Stimulated activated naive CD8-positive, alpha-beta T cell treated with anti-CD3 and anti-CD28 coated beads, Interleukin-15, amount 100 ng/mL, for 72 hours (primary cell): ENCODE measurements at places on chromosomes 3 and 15.
A peak's percentile ranks its signal among the peaks of the same experiment; 100 is the strongest.

GRCh38 chr3:77040216-77040615 lies 317 bp downstream of the ROBO2 start:
- DNase-seq, result no peak

DNA sequence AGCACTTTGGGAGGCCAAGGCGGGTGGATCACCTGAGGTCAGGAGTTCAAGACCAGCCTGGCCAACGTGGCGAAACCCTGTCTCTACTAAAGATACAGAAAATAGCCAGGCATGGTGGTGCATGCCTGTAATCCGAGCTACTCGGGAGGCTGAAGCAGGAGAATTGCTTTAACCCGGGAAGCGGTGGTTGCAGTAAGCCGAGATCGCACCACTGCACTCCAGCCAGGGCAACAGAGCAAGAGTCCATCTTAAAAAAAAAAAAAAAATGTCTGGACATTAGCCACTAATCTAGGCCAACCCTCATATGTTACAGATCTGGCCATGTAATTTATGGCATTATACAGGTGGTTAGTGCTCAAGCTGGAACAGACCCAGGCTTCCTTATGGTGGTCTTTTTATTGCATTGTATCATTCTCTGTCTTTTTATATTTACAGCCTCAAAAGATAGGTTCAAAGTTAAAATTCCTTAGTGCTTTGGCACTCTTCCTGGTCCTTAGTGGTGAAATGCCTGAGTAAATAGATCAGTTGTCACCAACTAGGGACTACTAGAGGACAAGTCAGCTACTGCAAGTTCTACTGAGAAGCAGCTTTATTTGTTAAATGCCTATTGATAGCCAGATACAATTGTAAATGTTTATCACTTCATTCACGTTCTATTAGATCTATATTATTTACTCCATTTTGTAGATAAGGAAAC lies 16.0 kb downstream of the STARD9 start:
- DNase-seq, result no peak

DNA sequence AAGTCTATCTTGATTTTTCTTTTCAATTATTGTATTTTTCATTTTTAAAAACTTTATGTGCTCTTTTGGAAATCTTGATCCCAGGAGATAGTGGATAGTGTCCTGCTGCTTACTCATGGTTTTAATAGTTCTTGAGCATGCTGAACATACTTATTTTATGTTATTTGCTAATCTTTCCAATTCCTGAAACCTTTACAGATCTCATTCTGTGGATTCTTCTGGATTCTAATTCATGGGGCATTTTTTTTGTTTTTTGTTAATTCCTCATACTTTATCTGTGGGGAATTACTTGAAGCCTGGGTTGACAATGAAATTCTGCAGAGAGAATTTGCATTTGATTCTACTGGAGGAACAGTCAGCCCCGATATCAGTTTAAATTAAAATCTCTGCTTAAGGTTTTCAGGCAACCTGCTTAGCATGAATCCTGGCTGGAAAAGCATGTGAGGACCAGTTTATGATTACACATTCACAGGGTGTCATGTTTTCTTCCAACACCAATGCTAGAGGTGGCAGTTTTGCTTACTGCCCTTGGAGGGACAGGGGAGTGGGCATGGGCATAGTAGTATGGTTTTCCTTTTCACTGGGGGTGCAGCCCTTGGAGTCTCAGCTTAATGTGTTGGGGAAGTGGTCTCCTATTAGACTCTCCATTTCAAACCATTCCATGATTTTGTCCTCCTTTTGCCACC lies 46.0 kb downstream of the MLH1 start:
- DNase-seq, result no peak

- DNase-seq, result no peak
Observed at GRCh38 chr15:90049666-90050604, 48.8 kb downstream of the ZNF710 start.

GRCh38 chr15:98746375-98747155 lies 98.2 kb downstream of the IGF1R start:
- DNase-seq, result no peak

- DNase-seq, result no peak
Observed at GRCh38 chr3:121362035-121362734, 183.6 kb downstream of the POLQ start.

DNA sequence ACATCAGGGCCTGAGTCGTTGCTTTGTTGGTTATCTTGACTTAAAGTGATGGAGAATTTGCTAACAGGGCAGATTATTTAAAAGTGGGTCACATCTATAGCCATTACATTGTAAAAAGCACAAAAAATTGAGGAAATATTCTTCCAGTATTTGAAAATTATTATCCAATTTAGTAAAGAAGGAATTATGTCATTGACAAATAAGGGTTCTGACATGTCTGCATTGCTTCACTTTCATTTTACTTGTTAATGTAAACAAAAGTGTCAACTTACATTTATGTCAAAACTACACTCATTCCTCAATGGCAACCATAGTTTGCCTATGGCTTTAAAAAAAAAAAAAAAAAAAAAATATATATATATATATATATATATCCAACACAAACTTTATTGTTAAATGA lies 3.4 kb upstream of the PARP14 start:
- DNase-seq, result no peak

DNA sequence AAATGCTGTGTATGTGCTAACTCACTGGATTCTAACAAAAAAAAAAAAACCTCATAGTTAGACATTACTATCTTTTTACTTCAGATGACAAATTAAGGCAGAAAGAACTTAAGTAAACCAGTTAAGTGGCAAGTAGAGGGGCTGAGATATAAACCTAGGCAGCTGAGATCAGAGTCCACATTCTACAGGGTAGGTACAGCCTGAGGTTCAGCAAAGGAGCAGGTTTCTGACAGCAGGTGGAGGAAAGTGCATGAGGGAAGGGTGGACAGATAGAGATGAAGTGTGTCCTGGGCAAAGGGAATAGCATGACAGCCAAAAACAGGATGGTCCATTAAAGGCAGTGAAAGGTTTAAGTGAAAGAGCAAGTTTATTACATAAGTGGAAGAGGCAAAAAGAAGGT lies 329.2 kb downstream of the ULK4 start:
- no peak for DNase-seq

DNA sequence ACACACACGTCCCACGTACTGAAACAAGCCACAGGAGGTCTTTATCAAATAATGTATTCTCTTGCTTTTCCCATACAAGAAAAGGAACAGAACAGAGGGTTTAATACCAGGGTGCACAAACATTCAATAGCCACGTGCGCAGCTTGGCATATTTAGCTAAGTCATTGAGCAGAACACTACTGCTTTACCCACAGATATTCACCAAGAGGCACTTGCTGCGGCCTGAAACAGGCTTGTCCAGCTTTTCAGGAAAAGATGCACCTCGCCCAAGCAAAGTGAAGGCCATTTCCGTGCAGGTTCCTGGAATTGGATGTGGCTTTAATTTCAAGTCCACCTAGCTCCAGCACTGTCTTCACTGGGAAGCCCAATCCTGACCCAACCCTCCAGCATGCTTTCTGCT lies 17.6 kb downstream of the ZDHHC3 start:
- no peak for DNase-seq

GRCh38 chr3:68206524-68207117 lies 552.2 kb upstream of the SUCLG2 start:
- no peak for DNase-seq

DNA sequence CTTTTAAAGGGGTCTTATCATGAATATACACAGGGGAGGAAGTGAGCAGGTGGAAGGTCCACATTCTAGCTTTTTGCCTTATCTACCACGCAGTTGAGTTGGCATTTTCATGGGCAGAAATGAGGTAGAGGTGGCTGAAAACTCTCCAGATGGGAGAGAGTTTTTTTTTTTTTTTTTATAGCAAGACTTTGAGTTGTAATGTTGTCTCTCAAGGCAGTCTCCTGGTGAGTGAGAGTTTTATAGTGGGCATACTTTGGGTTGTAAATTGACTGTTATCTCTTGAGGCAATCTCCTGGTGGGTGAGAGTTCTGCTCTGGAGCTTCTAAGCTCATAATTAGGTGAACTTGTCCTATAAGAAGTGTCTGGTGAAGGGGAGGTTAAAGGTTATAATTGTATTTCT lies 191.7 kb upstream of the NAALADL2 start:
- no peak for DNase-seq

GRCh38 chr3:115512565-115513415 lies 110.5 kb upstream of the GAP43 start:
- DNase-seq, result no peak

- DNase-seq, result no peak
Observed at GRCh38 chr3:127204841-127205582, 12.1 kb downstream of the PRR23E start.

DNA sequence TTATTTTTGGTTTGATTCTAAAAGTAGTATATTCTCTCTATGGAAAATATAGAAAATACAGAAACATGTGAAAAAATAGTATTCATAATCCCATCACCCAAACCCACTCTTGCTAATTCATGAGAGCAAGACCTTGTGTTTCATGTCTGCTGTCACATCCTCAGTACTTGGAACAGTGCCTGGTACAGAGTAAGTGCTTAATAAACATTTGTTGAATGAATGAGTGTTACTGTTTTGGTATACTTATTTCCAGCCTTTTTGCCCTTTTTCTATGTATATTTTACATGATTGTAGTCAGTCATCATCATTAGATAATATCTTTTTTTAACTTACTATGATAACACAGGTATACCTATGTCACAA lies 59.3 kb downstream of the IL16 start:
- DNase-seq, result no peak

- no peak for DNase-seq
Observed at GRCh38 chr15:98657721-98658120, 9.4 kb downstream of the IGF1R start.

- DNase-seq, result no peak
Observed at GRCh38 chr15:42456971-42457370, 34.0 kb downstream of the ZNF106 start.

DNA sequence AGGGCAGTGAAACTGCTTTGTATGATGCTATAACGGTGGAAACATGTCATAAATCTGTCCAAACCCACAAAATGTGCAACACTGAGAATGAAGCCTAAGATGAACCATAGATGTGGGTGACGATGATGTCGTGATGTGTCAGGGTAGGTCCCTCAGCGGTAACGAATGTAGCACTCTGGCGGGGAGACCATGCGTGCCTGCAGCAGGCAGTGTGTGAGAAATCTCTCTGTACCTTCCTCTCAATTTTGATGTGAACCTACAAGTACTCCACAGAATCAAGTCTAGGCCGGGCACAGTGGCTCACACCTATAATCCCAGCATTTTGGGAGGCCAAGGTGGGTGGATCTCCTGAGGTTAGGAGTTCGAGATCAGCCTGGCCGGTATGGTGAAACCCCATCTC lies 268.2 kb upstream of the LYSMD4 start:
- peak; percentile 40 for DNase-seq

DNA sequence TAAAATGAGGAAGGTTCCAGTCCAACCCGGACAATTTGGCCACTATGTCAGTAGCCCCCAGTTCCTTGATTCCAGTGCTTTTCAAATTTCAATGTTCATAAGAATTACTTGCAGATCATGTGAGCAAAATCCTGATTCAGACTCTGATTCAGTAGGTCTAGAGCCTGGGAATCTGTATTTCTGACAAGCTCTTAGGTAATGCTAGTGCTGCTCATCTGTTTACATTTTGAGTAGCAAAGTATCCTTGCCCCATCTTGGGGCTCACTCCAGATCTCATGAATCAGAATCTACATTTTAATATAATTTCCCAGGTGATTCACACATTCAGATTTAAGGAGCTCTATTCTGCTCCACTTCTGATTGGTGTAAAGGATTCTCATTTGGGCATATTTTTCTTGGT lies 142.0 kb downstream of the NAALADL2 start:
- no peak for DNase-seq

- DNase-seq, result no peak
Observed at GRCh38 chr3:170469151-170470062, 50.7 kb downstream of the CLDN11 start.

GRCh38 chr15:79004336-79004735 lies 59.5 kb upstream of the CTSH start:
- no peak for DNase-seq

GRCh38 chr15:74293021-74293810 lies 57.1 kb downstream of the CCDC33 start:
- DNase-seq, result no peak

DNA sequence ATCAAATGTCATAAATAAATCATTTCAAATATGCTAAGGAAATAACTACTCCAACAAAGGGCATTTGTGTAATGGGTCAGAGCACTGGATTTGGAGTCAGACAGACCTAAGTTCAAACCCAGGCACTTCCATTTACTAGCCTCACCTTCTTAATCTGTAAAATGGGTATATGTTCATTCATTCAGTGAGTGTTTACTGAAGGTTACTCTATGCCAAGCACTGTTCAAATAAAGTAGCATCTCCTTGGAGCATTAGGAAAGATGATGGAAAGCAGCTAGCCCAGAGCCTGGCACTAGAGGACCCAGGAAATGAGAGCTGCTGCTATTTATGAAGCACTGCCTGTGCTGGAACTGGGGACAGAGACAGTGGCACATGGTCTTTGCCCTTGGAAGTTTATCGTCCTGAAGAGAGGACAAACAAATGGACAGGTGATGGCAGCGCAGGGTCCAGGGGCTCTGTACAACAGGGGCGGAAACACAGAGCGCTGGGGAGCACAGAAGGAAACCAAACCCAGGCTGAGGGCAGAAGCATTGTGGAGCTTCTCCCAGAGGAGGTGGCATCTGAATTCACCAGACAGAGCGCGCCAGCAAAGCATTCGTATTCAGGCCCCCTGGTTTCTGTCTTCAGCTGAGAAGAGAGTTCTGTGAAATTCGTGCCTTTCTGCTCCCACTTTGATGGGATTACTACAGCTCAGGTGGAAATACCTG lies 19.0 kb downstream of the TM4SF4 start:
- DNase-seq, result no peak

DNA sequence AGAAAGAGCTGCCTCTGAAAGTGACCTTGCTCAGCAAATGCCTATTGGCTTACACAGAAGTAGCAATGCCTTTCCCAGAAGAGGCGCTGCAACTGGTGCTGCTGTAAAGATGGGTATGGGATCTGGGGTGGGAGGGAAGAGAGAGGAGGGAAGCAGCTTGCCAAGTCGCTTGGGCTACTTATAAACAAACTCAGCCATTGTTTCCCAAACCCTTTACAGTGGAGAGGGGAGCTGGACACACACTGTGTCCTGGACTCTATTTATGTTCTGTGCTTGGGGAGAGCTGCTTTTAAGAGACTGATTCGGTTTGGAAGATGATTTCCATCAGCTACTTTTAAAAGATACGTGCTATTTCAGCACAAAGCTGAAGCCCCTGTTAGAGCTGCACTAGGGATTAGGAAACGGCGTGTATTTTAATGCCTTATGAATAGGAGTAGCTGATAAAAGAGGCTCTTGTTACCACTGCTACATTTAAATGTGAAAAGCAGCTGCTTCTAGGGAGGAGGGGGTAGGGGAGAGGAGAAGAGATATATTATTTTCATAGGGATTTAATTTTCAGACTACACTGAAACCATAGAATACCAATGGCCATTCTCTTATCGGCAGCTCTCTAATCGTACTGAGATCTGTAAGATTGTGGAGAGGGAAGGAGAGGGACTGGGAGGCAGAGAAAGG lies 440.6 kb downstream of the MCTP2 start:
- DNase-seq, result no peak

GRCh38 chr3:148829926-148830325 lies 2.3 kb downstream of the CPB1 start:
- DNase-seq, result no peak

- no peak for DNase-seq
Observed at GRCh38 chr3:58173029-58173668, 37.6 kb downstream of the DNASE1L3 start.
